Panc1 (cell line): ENCODE measurements at places on chromosomes 1 and 21. TPM values are rescaled to one million over a fixed set of nuclear protein-coding genes. Genes with fewer than 3 reads are reported as not detected.
A peak's percentile ranks its signal among the peaks of the same experiment; 100 is the strongest.

B3GALT2 gene
- 0.08 TPM for total RNA-seq

RGS8 gene
- not detected for total RNA-seq

CRTC2 gene
- total RNA-seq: 39.3 TPM

GIPC2 gene
- 0.26 TPM for total RNA-seq

AMY1C gene
- total RNA-seq: not detected

DNA sequence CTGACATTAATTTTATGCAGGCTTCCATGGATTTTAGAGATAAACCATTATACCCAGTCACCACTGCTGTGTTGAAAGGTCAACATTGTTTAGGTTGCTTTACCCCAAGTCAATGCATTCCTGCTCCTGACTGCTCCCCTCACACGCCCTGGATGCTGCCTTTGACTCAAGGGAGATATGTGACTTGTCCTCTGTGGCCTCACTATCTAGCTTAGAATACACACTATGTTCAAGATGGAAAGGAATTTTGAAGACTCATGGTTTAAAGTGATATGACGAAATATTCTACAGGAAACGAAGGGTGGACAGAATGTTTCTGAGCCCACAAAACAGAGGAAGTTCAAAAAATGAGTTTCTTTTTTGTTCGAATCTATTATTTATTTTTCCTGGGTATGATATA lies 170.4 kb upstream of the NR5A2 start:
- no peaks in the 10 kb centered on the region for H3K36me3 ChIP-seq
- no peak overlapping the region for H3K4me3 ChIP-seq
- H3K27ac ChIP-seq: no peak overlapping the region
- no peaks in the 10 kb centered on the region for H3K27me3 ChIP-seq

DNA sequence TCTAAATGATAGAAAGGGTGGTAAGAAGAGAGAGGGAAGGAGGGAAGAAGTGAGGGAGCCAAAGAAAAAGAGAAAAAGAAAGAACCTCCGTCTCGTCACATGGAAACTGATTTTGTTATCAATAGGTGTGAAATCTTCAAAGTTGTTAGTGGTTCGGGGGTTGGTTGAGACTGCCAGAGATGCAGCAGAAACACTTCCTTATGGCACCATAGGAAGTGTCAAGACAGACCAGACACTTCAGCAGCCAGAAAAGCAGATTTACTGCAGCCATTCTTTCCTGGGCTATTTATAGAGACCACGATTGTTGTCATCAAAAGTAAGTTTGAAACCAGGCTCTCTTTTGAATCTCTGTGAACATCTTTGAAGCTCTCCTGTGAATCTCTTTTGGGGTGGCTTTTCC lies 150.5 kb downstream of the PLPPR5 start:
- DNase-seq: no peak
- H3K4me1 ChIP-seq: no peaks in the 10 kb centered on the region
- no peaks in the 10 kb centered on the region for H3K27me3 ChIP-seq
- H3K4me3 ChIP-seq: no peak overlapping the region
- no peak overlapping the region for H3K27ac ChIP-seq
- no peaks in the 10 kb centered on the region for H3K36me3 ChIP-seq

GRCh38 chr1:147241934-147242448 lies 493 bp upstream of the CHD1L start:
- H3K4me1 ChIP-seq: peaks cover 9% of the 10 kb centered on the region; the same call in 1 of the 2 replicates
- H3K27ac ChIP-seq: peak overlapping the region; percentile 78
- H3K4me3 ChIP-seq: peak overlapping the region; percentile 92
- H3K27me3 ChIP-seq: no peaks in the 10 kb centered on the region

DNA sequence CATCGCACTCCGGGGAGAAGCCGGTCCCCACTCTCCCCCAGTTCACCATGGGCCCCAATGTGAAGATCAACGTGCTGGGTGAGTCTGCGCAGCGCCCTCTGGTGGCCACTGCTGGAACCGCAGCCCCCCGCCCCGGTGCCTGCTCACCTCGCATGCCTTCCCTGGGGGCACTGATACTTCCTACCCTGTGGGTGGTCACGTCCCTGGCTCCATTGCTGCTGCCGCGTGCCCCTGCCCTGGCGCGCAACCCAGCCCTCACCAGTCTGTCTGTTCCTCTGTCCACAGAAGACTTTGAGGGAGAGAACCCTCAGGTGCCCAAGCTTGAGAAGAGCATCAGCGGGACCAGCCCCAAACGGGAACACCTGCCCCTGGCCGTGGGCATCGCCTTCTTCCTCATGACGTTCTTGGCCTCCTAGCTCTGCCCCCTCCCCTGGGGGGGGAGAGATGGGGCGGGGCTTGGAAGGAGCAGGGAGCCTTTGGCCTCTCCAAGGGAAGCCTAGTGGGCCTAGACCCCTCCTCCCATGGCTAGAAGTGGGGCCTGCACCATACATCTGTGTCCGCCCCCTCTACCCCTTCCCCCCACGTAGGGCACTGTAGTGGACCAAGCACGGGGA lies 7.6 kb downstream of the EFNA3 start:
- H3K27me3 ChIP-seq: peaks cover 4% of the 10 kb centered on the region
- DNase-seq: no peak
- H3K4me3 ChIP-seq: peak overlapping the region; percentile 75
- H3K4me1 ChIP-seq: peaks cover 17% of the 10 kb centered on the region
- no peak overlapping the region for H3K27ac ChIP-seq
- H3K36me3 ChIP-seq: no peaks in the 10 kb centered on the region

GRCh38 chr1:147745271-147745670 lies 15.1 kb downstream of the GJA5 start:
- no peak overlapping the region for H3K4me3 ChIP-seq
- H3K36me3 ChIP-seq: no peaks in the 10 kb centered on the region
- no peak for DNase-seq

- no peak overlapping the region for H3K4me3 ChIP-seq
- H3K4me1 ChIP-seq: no peaks in the 10 kb centered on the region
- H3K27me3 ChIP-seq: peaks cover 6% of the 10 kb centered on the region
- no peaks in the 10 kb centered on the region for H3K36me3 ChIP-seq
Measured at GRCh38 chr1:2956576-2956975, 64.7 kb upstream of the ACTRT2 start.

GRCh38 chr1:110130989-110131388 lies 18.7 kb downstream of the UBL4B start:
- H3K4me1 ChIP-seq: no peaks in the 10 kb centered on the region
- H3K27ac ChIP-seq: no peak overlapping the region
- H3K4me3 ChIP-seq: no peak overlapping the region

DNA sequence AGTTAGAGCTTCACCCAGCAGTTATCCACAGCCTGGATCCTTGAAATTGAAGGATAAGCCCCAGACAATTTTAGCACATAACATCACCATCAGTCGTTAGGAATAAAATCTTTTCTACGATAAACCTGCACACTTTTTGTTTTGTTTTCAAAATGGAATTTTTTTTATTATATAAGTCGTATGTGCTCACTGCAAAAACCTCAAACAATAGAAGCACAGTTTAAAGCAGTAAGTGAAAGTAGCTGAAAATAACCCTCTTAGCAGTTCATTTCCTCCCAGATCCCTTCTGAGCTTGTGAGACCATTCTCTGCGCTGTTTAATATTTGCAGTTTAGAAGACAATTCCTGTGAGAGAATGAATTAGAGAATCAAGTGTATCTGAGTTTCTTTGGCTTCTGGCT lies 38.3 kb downstream of the ELK4 start:
- no peaks in the 10 kb centered on the region for H3K36me3 ChIP-seq
- H3K4me3 ChIP-seq: no peak overlapping the region
- H3K27me3 ChIP-seq: no peaks in the 10 kb centered on the region
- H3K27ac ChIP-seq: no peak overlapping the region

DNA sequence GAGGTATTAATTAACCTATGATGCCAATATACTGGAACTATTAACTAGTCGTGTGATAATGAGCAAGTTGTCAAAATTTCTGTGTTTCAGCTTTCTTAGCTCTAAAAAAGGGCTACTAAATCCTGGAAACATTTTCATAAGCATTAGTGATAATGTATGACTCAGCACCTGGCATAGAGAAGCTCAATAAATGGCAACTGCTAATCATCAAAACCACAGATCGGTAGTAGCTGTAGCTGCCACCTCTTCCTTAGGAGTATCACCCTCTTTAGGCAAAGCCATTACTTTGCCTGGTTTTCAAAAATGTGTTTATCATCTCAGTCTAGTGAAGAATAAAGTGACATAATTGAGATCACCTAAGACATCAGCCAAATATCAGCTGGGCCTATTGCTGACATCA lies 75.5 kb downstream of the TPR start:
- no peaks in the 10 kb centered on the region; the same call in 1 of the 2 replicates for H3K27me3 ChIP-seq
- H3K36me3 ChIP-seq: no peaks in the 10 kb centered on the region
- no peak for DNase-seq
- no peak overlapping the region for H3K27ac ChIP-seq

- no peak overlapping the region for H3K4me3 ChIP-seq
- H3K36me3 ChIP-seq: no peaks in the 10 kb centered on the region
- H3K4me1 ChIP-seq: no peaks in the 10 kb centered on the region
- no peaks in the 10 kb centered on the region for H3K27me3 ChIP-seq
Measured at GRCh38 chr1:159835862-159836525, 9.3 kb downstream of the SLAMF8 start.

- H3K27me3 ChIP-seq: no peaks in the 10 kb centered on the region
- no peak overlapping the region for H3K27ac ChIP-seq
- H3K4me3 ChIP-seq: no peak overlapping the region
- H3K36me3 ChIP-seq: peaks cover 9% of the 10 kb centered on the region; the same call in 1 of the 2 replicates
- H3K4me1 ChIP-seq: no peaks in the 10 kb centered on the region
Measured at GRCh38 chr1:93129507-93130099, 50.5 kb downstream of the MTF2 start.

DNA sequence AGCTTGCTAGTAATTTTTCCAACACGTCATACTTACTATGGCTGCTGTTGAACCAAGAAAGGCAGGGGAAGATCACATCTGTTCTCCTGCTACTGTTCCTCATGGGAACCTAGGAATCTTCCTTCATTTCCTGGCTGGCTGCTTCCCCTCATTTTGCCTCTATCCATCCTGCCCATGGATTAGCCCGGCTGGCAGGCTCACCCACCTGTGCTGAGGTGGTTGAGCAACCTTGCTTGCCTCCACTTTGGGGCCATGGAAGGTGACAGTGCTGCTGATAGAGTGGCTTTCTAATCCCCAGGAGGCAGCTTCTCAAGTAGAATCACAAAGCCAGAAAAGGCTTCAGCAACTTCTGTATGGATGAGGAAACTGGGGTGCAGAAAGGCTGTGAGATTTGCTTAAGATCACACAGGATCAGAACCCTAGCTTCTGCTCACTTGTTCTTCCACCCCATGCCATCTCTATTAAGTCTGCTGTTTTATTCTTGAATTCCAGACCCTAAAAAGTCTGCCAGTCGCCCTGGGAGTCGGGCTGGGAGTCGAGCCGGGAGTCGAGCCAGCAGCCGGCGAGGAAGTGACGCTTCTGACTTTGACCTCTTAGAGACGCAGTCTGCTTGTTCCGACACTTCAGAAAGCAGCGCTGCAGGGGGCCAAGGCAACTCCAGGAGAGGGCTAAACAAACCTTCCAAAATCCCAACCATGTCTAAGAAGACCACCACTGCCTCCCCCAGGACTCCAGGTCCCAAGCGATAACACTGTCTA lies 6.2 kb upstream of the BMP8A start:
- H3K27ac ChIP-seq: no peak overlapping the region
- no peak for DNase-seq
- no peak overlapping the region for H3K4me3 ChIP-seq
- H3K36me3 ChIP-seq: peaks cover 31% of the 10 kb centered on the region
- H3K27me3 ChIP-seq: no peaks in the 10 kb centered on the region
- H3K4me1 ChIP-seq: peaks cover 5% of the 10 kb centered on the region

DNA sequence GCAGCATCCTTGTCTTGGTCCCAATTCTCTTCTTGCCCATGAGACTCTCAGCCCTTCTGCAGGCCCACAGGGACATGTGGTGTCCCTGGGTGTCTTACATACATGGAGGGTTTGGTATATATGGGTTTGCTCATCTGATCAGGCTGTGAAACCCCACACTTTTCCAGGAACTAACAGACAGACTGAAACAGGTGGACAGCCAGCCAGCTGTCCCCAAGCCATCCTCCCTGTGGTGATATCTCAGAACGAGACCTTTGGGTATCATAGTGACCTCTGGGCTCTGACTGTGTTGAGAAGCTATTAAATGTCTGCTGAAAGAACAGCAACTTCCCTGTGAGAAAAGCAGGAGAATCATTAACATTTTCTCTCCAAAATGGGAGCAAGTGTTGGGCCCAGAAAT lies 115.5 kb upstream of the PAXBP1 start:
- no peak overlapping the region for H3K4me3 ChIP-seq
- no peak for DNase-seq
- H3K36me3 ChIP-seq: no peaks in the 10 kb centered on the region
- H3K27me3 ChIP-seq: peaks cover 3% of the 10 kb centered on the region; the same call in 1 of the 2 replicates
- H3K27ac ChIP-seq: no peak overlapping the region

- no peak overlapping the region for H3K4me3 ChIP-seq
- H3K27me3 ChIP-seq: no peaks in the 10 kb centered on the region
- H3K27ac ChIP-seq: no peak overlapping the region
- peaks cover 26% of the 10 kb centered on the region for H3K36me3 ChIP-seq
- no peak for DNase-seq
Measured at GRCh38 chr1:19199969-19200604, 10.0 kb downstream of the UBR4 start.

DNA sequence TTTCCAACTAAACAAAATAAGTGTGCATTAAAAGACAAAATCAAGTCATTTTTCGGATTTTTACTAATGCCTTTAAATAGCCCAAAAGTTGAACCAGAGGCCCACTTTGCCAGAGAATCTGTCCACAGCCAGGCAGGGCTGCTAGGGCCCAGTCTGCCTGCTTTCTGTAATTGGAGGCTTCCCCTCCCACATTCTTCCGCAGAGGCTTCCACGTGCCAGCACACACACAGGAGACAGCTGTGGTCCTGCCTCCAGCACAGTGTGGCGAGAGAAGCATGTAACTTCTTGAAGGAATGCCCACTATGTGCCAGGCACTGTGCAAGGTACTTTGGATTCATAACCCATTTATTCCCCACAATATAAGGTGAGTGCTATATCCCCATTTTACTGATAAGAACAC lies 11.3 kb upstream of the PDZK1IP1 start:
- no peak overlapping the region for H3K27ac ChIP-seq
- no peak for DNase-seq
- H3K4me1 ChIP-seq: no peaks in the 10 kb centered on the region
- H3K27me3 ChIP-seq: peaks cover 5% of the 10 kb centered on the region
- no peak overlapping the region for H3K4me3 ChIP-seq

GRCh38 chr1:97073936-97074335 lies 352.4 kb downstream of the PTBP2 start:
- H3K27ac ChIP-seq: no peak overlapping the region
- H3K27me3 ChIP-seq: no peaks in the 10 kb centered on the region
- no peaks in the 10 kb centered on the region for H3K36me3 ChIP-seq
- H3K4me3 ChIP-seq: no peak overlapping the region
- no peak for DNase-seq
- H3K4me1 ChIP-seq: no peaks in the 10 kb centered on the region
